ENCODE measurements at places on chromosomes 2 and 18.
A peak's percentile ranks its signal among the peaks of the same experiment; 100 is the strongest.

DNA sequence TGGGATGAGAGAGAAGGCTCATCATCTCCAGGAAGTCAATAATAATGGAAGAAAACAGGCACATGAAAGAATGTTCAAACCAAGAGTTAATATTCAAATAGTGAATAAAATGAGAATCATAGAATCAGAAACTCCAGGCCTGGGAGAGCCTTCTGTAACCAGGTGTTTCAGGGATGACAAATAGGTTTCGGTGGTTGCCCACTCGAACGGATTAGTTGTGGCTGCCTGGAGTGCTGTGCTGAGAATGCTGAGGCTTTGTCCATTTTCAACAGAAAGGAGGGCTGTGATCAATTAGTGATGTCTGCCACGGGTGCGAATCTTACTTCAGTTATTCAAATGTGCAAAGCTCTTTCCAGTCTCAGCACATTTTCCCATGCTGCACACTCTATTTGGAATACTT lies 227.3 kb downstream of the INSIG2 start:
- no peak for DNase-seq

GRCh38 chr2:53210538-53210937 lies 557.1 kb upstream of the CHAC2 start:
- peak; percentile 28 for DNase-seq

DNA sequence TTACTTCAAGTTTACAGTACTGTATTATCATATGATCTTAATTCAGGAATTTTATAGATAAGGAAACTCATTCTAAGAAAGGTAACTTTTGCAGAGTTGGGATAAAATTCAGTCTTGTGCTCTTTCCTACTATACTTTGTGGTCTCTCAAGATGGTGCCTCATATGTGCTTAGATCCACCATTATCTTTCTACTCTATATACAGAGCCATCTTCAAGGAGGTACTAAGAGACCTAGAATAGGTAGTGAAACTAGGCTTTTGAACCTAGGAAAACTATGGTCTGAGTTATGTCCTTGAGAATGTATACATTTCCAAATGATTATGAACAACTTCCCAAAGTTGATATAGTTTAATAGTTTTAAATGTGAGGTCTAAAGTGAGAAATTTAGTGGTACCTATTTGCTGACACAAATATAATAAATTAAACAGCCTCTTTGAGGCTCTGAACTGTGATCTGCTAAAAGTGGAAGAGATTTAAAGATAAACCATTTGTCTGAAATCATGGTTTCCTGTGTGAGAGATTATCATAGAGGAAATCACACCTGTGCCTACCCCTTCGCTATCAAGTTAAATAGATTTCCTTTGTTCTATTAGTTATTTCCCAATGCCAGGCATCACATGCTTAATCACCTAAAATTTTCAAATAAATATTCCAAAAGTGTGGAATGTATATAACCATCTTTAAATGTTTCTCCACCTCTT lies 27.2 kb downstream of the ACAA2 start:
- no peak for DNase-seq

GRCh38 chr2:96900237-96900636 lies 30.4 kb upstream of the SEMA4C start:
- DNase-seq, result no peak

- DNase-seq, result peak; percentile 84
These were observed 354.9 kb downstream of the PTPRM start for GRCh38 chr18:7921938-7922587.

GRCh38 chr2:119801040-119801439 lies 41.3 kb downstream of the PTPN4 start:
- no peak for DNase-seq

DNA sequence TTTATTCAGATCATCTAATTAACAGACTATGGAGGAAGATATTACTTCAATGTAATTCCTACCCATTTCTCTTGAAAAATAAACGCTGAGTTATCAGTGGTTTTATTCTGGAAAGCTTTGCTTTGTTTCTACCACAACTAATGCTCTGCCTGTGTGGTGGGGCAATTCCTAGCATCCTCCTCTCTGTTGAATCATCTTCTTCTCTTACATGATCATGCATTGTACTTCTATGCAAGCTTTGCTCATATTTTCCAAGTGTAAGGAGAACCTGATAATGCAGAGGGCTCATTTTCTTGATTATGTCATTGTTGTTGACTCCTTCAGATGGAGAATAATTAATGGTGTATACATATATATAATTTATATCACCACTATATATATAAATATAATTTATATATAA lies 46.7 kb downstream of the CCDC195 start:
- DNase-seq, result no peak

DNA sequence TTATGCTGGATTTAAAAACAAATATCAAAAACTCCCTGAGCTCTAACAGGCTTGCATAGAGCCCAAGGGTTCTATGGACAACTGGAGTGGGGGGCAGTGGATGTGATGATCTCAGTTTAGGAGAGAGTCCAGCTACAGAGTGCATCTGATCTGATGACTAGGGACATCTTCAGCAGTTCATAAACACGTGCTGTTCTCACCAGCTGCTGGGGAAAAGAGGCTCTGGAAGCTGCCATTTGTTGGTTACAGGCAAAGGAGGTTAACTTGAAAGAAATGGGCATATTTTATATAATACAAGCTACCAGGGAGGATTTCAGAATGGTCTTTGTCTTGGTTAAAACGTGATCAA lies 36.0 kb upstream of the ZNF396 start:
- DNase-seq, result no peak

GRCh38 chr18:11994703-11995444 lies 13.6 kb downstream of the IMPA2 start:
- DNase-seq, result no peak

GRCh38 chr2:4992226-4992625 lies 700.0 kb upstream of the SOX11 start:
- peak; percentile 43 for DNase-seq

GRCh38 chr2:71791501-71792135 lies 338.3 kb downstream of the DYSF start:
- DNase-seq, result no peak

- no peak for DNase-seq
These were observed 456.5 kb upstream of the CWC22 start for GRCh38 chr2:180463608-180464007.

DNA sequence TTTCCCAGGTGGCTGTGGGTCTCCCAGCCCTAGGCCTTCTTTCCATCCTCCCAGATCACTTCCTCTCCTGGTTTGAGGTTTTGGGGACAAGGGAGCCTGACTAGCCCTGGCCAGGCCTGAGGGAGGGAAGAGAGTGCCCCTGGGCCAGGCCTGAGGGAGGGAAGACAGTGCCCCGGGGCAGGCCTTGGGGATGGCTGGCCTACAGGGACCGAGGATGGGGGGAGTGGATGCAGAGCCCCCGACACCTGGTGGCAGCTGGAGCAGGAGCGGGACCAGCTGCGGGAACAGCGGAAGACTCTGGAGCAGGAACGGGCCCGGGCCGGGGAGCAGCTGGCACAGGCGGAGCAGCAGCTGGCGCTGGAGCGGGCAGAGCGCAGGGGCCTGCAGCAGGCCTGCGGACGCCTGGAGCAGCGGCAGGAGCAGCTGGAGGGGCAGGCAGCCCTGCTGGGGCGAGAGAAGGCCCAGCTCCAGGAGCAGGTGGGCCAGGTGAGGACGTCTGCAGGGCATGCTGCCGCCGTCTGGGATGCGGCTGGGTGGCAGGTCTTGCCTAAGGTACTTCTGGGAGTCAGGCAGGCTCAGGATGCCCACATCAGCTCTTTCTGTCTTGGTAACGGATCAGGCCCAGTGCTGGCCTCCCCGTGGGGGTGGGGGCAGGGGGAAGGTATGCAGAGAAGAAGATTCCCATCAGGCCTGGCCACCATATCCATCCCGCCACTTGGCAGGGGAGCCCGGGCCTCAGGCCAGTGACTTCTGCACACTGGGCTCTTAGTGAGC lies 29.2 kb downstream of the CROCC2 start:
- no peak for DNase-seq

DNA sequence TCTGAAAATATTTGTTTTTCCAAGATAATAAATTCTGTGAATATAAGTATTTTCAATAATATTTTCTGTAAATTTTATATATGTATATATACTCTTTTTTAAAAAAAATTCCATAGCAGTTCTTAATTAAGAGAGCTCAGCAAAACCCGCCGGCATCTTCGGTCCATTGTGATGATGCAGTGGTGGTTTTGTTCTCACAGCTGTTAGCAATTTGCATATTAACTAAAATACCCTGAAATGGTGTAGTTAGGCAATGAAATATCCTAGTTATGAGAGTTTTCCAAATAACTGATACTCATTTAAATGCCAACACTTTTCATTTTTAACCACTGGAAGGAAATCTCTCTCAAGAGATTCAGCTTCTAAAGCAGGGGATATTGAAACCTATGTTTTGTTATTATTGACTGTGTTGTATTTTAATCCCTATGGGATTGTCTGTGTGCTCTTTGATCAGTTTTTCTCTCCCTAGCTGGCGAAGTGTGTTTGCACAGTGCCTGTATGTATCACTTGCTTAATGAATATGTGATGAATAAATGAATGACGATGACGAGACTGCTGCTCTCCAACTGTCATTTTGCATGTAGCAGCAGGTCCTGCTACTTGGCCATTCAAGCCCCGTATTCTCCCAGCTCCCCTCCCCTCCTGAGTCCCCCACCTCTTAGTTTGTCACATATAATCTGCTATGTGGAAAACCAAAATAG lies 42.4 kb downstream of the PSMG2 start:
- DNase-seq, result no peak

- no peak for DNase-seq
These were observed 9.2 kb downstream of the HTRA2 start for GRCh38 chr2:74538881-74539339.

GRCh38 chr2:120315367-120316033 lies 30.4 kb upstream of the INHBB start:
- no peak for DNase-seq

GRCh38 chr2:239110595-239111048 lies 262.7 kb downstream of the TWIST2 start:
- DNase-seq, result no peak

GRCh38 chr2:200040831-200041230 lies 85.4 kb downstream of the MAIP1 start:
- DNase-seq, result no peak
